ENCODE measurements at places on chromosomes 2 and 18. TPM values are rescaled to one million over a fixed set of nuclear protein-coding genes. Genes with fewer than 3 reads are reported as not detected.

DNA sequence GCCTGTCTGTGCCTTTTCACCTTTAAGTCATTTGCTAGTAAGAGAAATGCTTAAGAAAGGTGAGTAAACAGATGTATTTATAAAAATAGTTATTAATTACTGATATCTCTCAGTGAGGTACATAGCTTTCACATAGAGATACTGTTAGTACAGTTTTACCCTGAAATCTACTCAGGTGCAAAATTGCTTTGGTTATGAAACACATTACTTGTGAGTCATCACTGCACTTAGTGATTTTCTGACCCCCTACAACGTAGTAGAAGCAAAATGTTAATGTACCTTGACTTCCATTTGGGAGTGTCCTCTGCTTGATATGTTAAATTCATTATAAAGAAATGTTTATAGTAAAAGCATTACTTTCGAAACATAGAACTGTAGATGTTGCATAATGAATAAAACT, 6.5 kb downstream of the GLS start:
- no peak overlapping the region for H3K27ac ChIP-seq
- H3K4me3 ChIP-seq = no peak overlapping the region
- peaks cover 41% of the 10 kb centered on the region for H3K4me1 ChIP-seq

DNA sequence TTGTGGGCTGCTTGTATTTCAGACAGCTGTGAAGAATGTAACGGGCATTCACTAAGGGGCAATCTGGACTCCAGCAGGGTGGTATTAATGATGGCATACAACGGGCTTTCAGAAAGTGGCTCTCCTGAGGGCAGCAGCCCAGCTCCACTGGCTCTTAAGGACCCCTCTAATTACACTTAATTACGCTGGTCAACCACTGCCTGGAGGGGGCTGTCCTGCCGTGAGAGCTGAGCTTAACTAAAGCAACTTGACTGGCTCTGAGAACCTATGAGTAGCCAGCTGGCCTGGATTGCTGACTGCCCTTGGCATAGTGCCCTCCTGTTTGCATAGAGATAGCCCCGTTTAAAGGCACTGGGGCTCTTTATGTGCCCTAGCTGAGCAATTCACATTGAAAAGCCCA, 3.8 kb downstream of the LIPG start:
- H3K27ac ChIP-seq = no peak overlapping the region
- DNase-seq = no peak
- H3K4me1 ChIP-seq = peaks cover 15% of the 10 kb centered on the region
- H3K4me3 ChIP-seq = no peak overlapping the region
- peaks cover 17% of the 10 kb centered on the region for H3K27me3 ChIP-seq

GRCh38 chr2:157256626-157257025, 879 bp upstream of the GALNT5 start:
- DNase-seq = no peak
- no peaks in the 10 kb centered on the region for H3K36me3 ChIP-seq
- no peak overlapping the region for H3K27ac ChIP-seq
- no peak overlapping the region for H3K4me3 ChIP-seq
- no peaks in the 10 kb centered on the region for H3K27me3 ChIP-seq
- no peaks in the 10 kb centered on the region for H3K4me1 ChIP-seq

DNA sequence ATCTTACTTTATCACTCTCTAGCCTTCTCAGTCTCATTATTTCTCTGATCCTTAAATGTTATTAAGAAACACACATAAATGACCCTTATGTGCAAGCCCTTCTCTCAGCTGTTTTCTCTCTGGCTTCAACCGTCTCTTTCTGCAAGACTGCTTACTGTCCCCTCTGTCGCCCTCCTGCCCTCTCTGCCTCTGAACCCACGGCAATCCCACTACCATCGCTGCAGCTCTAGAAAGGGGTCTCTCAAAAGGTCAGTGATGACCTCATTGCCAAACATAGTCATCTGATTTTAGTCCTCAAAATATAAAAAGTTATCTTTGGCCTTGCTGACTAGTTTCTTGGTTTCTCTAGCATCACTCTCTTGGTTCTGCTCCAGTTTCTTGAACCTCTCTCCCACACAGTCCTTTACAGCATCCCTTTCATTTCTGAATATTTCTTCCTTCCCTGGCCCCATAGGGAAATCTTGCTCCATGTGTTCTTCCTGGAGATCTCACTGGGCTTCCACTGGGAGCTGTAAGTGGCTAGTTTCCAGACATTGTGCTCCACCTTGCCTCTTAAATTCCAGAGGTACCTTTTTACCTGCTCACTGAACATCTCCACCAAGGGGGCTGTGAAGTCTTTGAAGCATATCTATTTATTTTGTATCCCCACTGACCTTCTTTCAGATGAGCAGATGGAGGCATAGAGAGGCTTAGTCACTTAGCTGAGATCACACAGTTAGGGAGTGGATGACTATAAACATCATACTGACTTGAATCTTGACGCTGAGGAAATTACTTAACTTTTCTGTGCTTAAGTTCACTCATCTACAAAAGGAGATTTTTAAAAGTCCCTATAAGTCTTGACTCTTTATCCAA, 96.2 kb downstream of the PDE1A start:
- H3K4me3 ChIP-seq = no peak overlapping the region
- no peaks in the 10 kb centered on the region for H3K27me3 ChIP-seq
- no peak for DNase-seq
- H3K27ac ChIP-seq = no peak overlapping the region
- H3K4me1 ChIP-seq = no peaks in the 10 kb centered on the region

Gene SRBD1
- total RNA-seq = 21.9 TPM

Gene IL36RN
- not detected for total RNA-seq

DNA sequence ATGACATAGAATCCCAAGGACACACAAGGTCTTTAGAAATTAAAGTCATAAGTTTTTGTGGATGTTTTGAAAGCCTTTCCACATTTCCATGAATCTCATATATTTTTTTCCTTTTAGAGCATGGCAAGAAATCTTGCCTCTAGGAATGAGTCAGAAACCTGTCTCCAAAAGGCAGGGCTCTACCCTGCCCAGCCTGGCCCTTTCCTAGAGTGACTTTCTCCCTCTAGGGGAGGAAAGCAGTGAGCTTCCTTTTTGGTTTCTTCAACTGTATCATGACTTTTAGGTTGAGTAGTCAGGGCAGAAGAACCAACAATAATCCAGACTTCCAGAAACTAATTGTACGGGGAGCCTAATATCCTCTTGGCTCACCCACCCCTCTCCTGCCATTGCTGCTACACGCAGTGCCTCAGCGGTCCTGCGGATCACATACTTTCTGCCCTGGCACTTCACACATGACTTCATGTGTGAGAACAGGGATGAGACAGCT, 300.3 kb downstream of the AGPS start:
- no peaks in the 10 kb centered on the region for H3K27me3 ChIP-seq
- H3K4me3 ChIP-seq = no peak overlapping the region
- no peaks in the 10 kb centered on the region for H3K36me3 ChIP-seq
- no peak overlapping the region for H3K27ac ChIP-seq
- peaks cover 3% of the 10 kb centered on the region for H3K4me1 ChIP-seq

Gene RGPD3
- 0.57 TPM for total RNA-seq

GRCh38 chr2:133991606-133992168, 262.2 kb upstream of the MGAT5 start:
- H3K36me3 ChIP-seq = no peaks in the 10 kb centered on the region
- no peak overlapping the region for H3K27ac ChIP-seq

DNA sequence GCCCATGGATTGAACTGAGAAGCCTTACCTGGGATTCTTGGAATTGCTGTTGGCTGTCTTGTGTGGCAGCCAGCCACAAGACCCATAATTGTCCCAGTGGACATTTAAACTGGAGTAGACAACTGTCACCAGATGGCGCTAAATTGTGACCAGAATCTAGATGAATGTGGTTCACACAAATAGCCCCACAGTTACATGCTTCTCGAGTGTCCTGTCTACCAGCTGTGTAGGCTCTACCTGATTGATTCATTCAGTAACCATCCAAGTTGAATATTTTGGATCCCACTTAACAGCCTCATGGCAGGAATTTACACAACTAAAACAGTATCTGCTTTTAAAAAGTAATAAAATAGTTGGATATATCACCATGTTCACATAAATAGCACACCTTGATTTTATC, 73.2 kb downstream of the MAP4K4 start:
- DNase-seq = peak; percentile 81
- H3K36me3 ChIP-seq = no peaks in the 10 kb centered on the region
- H3K4me3 ChIP-seq = no peak overlapping the region
- H3K27ac ChIP-seq = no peak overlapping the region
- H3K27me3 ChIP-seq = no peaks in the 10 kb centered on the region
- peaks cover 59% of the 10 kb centered on the region for H3K4me1 ChIP-seq
